ENCODE measurements at places on chromosomes 7 and 10. TPM values are rescaled to one million over a fixed set of nuclear protein-coding genes. Genes with fewer than 3 reads are reported as not detected.

The TCERG1L gene
- 0.52 TPM for total RNA-seq

The CCL24 gene
- total RNA-seq, result 0.19 TPM

The SEMA3D gene
- 1.3 TPM for total RNA-seq

- DNase-seq, result no peak
These were observed 313.5 kb downstream of the CCDC3 start for GRCh38 chr10:12687996-12688395.

GRCh38 chr7:64098-64915, 128.1 kb upstream of the FAM20C start:
- no peak for DNase-seq

DNA sequence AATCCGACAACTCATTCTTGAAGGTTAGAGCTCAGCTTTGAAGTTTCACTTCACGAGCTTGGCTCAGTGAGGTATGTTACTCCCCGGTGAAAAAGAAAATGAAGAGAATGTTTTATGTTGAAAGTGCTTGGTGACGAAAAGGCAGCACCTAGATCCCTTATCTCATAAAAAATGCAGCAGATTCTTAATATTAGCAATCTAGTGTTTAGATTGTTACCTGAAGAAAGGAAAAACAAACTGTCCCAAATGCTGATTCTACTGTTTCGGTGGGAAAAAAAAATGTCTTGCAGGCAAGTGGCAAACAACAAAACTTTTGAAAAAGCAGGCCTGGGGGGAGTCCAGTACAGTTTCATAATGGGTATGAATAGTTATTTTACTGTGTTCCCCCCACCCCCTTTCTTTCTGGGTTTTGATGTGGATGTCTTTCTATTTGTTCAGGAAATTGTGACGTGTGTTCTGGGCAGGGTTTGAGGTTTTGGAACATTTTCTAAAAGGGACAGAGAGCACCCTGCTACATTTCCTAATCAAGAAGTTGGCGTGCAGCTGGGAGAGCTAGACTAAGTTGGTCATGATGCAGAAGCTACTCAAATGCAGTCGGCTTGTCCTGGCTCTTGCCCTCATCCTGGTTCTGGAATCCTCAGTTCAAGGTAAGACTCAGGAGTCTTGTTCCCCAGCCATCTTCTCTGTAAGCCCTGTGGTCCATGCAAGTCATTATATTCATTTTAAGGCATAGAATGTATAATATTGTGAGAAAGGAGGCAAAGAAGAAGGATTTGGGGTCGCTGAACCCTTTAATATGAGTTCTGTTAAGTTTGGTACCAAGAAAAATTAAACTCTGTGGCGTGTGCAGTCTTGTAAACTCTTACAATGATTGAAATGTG, at the start of gene SRGN:
Gene SRGN (plus strand): TSS at position 514 of the 881 bp plus-strand sequence. CDS start 55 bp downstream, at position 569.
- DNase-seq, result peak; percentile 84

The GRID2IP gene
- total RNA-seq, result 0.28 TPM

The CHAT gene
- 0.09 TPM for total RNA-seq

- DNase-seq, result no peak
These were observed 365.7 kb downstream of the GATA3 start for GRCh38 chr10:8420182-8420581.

- no peak for DNase-seq
These were observed 10.3 kb upstream of the OGDH start for GRCh38 chr7:44595934-44596635.

GRCh38 chr10:78829565-78829964, 239.2 kb upstream of the ZMIZ1 start:
- DNase-seq, result no peak

The PURB gene
- 8.0 TPM for total RNA-seq

DNA sequence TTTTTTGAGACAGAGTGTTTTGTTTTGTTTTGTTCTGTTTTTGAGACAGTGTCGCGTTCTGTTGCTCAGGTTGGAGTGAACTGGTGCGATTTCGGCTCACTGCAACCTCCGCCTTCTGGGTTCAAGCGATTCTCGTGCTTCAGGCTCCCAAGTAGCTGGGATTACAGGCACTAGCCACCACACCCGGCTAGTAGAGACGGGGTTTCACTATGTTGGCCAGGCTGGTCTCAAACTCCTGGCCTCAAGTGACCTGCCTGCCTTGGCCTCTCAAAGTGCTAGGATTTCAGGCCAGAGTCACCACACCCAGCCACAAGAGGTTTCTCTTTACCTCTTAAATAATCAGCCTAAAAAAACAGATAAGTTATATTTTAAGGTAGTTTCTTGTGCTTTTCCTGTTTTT, 8.7 kb upstream of the ARHGAP12 start:
- no peak for DNase-seq

DNA sequence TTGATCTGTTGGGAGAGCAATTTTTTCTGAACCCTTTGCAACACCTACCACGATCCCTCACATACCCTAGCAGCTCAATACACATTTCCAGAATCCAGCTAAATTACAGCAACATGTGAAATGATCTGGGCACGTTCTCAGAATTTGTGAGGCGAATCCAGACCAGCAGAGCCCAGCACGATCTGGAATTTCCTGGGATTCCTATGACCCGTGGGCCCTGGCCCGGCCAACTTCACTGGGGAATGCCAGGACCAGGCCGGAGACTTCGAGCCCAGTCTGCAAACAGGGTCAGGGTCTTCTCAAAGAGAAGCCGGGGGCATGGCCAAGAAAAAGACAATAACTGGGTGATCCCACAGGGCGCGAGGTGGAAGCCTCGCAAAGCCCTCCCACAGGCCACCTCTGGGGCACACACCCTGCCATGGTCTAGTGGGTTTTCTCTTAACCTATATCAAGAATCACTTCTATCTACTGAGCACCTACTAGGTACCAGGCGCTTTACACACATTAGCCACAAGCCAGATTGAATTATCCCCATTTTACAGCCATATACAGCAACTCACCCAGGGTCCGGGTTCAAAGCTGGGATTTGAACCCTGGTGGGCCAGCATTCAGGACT, 33.8 kb downstream of the FAM53B start:
- DNase-seq, result no peak

GRCh38 chr7:26574476-26574875, 282.8 kb downstream of the SNX10 start:
- DNase-seq, result no peak

The SUGCT gene
- total RNA-seq, result 1.6 TPM

The PON3 gene
- total RNA-seq, result 3.2 TPM

DNA sequence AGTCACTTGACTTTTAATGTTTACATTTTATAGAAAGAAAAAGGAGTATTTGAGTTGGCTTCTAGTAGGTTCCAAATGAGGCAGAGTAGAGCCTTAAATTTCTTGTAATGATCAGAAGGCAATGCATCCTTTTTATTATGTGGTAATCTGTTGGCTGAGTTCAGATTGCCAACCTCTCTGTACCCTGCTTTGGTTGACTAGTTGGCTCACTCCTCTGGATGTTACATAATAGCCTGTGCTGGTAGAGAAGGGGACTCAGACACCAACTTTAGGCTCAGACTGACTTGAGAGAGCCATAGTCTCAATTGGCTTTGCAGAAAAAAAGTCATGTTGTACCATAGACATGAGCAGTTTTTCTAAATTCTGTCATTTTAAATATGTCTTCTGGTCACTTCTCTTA, 46.8 kb upstream of the GLCCI1 start:
- peak; percentile 34 for DNase-seq

DNA sequence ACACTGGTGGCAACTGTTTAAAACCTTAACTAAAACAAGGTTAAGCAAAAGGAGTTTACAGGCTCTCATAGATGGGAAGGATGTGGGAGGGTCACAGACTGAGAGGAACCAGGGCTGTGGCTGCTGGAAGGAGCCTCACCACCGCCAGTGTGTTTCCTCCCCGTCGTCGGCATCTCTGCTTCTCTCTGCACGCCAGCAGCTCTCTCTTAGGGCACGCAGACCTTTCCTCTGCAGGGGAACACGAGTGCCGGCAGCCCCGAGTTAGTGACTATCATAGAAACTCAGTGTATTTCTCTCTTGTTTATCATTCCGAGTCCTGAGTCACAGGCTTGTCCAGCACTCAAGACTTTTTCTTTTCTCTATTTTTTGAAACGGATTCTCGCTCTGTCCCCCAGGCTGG, 8.1 kb upstream of the SH2D4B start:
- no peak for DNase-seq

The PSPH gene
- total RNA-seq, result 14.0 TPM

DNA sequence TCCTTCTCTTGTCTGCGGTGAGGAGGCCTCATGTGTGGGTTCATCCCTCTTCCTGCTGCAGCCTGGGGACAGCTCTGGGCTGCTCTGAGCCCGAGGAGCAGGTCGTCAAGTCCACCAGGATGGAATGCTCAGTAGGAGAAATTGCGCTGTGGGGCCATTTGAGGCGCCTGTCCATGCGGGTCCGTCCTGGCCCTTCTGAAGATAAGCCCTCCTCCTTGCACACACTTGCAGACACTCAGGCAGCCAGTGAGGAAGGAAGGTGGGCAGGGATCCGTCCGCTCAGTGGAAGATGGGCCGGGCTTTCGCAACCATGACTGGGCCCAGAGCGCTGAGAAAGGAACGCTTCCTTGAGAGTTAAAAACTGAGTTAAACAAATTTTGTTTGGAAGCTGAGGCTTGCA, 356.8 kb downstream of the GLRX3 start:
- DNase-seq, result no peak

DNA sequence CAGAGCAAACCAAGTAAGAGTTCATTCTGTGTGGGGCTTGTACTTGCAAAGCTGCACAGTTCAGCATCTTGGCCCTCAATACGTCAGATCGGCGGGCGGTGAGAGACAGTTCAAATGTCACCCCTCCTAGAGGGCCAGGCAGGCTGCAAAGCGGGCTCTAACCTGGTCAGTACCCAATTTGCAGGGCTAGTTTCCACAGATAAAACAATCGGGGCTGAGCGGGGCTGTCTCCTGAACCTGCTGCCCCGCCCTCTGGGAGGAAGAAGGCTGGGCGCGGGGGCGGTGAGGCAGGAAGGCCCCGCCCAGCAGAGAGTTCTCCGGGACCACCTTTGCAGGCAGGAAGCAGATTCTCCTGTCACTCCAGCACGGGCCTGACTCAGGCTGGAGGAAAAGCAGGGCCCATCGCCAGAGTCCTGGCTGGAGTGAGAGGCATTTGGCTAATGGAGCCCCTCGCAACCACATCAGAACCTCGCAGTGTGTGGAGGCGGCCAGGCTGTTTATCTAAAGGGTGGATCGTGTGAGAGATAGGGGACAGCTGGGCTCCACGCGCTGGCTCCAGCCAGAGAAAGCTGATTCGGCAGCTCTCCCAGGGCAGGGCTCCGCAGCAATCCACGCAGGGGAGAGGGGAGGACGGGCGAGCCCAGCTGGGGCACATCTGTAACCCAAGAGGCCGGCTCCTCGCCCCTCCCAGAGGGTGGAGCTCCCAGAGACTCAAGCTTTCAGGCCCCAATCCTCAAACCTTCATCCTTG, 83.1 kb downstream of the SH3PXD2A start:
- peak; percentile 61 for DNase-seq

GRCh38 chr7:31957756-31958155, 112.5 kb downstream of the PDE1C start:
- DNase-seq, result no peak

- DNase-seq, result no peak
These were observed 2.1 kb downstream of the FAM24B start for GRCh38 chr10:122877264-122877663.

DNA sequence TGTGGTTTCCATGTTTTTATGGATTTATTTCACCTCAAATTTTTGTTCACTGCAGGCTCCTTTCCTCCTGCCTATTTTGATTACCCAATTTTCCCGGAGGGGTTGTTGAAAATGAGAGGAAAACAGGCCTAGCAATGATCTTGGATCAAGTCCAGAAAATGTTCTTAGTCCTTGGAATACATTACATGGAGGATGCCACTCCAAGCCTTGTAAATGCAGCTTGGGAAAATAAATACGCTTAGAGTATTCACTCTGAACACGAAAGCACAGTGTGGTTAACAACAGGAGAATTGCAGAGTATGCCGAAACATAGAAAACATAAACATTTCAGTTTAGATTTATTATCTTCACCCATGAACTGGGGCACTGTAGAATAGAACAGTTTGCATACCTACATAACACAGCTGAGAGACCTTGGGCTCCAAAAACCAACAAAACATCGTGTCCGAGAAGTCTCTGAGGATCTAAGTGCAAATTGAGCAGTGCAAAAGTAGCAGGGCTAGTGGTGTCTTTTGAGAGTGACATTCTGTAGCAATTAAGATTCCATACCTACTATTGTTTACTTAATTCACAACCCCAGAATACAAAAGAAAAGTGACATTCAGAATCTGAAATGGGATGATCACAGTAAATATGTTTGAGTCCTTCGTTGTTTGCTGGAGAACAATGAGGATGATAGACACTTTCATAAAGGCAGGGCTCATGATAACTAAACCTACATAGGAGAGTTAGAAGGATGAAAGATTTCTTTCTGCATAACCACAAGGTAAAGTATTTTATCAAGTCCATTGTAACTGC, 7.6 kb upstream of the CD36 start:
- no peak for DNase-seq

The TAX1BP1 gene
- 86.7 TPM for total RNA-seq

The AGR2 gene
- 1.7 TPM for total RNA-seq

All from thymus (tissue), 14 donors.